SJSA1 (cell line): ENCODE measurements at places on chromosomes 5 and 9. TPM values are rescaled to one million over a fixed set of nuclear protein-coding genes. Genes with fewer than 3 reads are reported as not detected.

- no peak for DNase-seq
These were observed 189.8 kb downstream of the PCSK1 start for GRCh38 chr5:96243203-96243602.

DNA sequence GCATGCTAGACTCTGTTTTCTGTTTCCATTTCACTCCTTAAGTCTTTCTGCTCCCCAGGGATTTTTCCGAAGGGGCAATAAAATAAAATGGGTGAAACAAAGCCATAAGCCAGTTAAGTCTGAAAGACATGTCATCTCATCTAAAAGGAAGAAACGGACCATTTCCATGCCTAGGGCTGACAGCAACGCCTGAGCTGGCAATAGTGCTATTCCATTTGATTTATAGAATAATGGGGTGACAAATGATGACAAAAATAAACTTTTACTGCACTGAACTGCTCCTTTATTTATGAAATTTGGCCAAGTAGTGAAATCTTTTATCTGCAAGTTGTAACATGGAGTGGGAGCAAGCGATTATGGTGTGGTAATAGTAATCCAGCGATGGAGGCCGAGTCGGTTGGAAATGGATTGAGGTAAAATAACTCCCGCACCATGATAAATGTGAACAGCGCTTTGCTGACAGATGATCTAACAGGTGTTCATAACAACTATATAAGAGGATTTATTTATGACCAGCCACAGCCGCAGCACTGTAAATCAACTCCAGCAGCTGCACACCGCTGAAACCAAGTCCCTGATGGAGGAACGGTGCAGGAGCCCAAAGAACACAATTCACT, 219.8 kb upstream of the TBCA start:
- no peak for DNase-seq

- DNase-seq, result no peak
These were observed at the start of gene PPP2R2B for GRCh38 chr5:146878476-146879172. Gene PPP2R2B, minus strand, starts transcription at chr5:146878757.

- peak; percentile 58 for DNase-seq
These were observed 71.8 kb upstream of the CD180 start for GRCh38 chr5:67268231-67269021.

GRCh38 chr9:134068744-134069479, 1.1 kb upstream of the BRD3 start:
- no peak for DNase-seq

DNA sequence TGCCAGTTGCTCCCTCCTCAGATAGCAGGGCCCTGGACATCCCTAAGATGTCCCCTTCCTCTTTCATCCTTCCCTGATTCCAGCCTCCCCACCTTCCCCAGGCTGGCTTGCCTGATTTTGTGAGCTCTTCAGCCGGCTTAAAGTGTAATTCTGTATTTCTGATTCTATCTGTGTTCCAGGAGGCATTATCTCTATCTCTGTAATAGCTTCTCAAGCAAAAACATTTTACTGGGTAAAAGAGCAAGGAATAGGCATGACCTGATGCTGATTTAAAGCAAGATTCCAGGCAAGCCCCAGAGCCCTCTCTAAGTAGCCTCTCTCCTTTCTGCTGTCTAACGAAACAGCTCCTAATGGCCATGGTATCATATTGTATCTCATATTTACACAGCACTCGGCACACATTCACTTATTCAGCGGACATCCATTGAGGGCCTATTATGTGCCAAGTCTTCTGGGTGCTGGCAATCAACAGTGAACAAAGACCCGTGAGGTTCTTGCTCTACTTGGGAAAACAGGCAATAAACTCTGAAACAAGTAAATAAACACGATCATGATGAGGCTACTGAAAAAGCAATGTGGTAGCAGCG, 100.9 kb upstream of the MSX2 start:
- no peak for DNase-seq

GRCh38 chr9:124054582-124055227, 43.1 kb downstream of the LHX2 start:
- peak; percentile 87 for DNase-seq

DNA sequence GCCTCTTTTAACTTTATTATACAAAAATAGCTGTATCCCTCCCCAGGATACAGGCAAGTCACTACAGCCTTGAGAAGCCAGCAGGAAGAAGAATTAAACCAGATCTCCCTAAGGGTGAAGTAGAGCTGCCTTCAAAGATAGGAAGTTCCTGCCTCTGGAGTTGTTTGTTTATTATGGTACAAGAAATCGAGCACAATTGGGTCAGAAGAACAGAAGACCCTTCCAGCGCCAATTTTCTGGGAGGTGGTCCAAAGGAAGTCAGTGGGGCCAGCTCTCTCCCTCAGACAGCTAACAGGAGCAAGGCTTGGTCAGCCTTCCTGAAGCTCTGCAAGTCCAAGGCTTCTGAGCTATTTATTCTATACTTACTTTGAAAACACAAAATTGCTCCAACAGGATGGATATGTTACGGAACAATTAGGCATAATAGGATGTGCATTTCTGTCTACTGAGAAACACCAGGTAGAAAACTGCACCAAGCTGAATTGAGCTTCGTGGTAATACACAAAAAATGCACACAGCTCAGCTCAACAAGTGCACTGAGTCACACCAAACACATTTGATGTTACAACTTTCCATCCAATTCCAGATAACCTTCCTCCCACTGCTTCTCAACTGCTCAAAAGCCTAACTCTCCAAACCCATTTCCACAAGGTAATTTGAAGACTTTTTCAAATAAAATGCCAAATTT, 16.0 kb downstream of the SERINC5 start:
- DNase-seq, result no peak

DNA sequence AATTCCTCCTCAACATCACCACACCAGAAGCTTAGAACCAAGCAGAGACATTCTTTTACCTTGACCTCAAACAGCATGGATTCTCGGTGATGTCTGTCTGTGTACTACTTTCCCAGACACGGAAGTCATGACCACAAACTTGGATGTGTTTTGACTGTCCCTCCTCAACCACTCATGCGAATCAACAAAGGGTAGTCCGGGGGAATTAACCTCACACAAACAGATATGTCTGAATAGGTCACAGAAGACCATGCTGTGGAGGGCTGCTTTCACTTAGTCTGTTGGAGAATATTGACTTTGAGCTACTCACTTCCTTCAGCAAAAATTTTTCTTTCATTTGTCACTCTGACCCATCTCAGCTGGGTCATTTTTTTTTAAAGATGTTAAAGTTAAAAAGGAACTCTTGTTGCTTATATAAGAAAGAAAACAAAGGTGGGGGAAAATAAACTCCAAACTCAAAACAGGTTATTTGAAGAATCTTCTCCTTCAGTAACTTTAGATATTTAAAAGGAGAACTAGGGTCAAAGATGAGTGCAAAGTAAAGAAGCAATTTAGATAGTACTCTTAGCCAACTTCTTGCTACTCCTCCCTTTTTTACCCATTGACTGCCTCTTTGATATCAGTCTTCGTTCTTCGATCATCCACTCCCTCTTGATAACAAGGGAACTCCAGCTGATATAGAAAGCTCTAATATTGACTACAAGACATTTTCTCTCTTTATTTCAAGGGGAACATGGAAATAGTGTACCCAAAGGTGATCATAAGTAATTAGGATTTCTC, 343.4 kb upstream of the CDH6 start:
- no peak for DNase-seq

- no peak for DNase-seq
These were observed 143.5 kb upstream of the DAPK1 start for GRCh38 chr9:87354147-87354546.

- DNase-seq, result no peak
These were observed 218.0 kb downstream of the MLLT3 start for GRCh38 chr9:20404192-20404813.

GRCh38 chr9:101315112-101315450, 69.7 kb downstream of the BAAT start:
- no peak for DNase-seq

DNA sequence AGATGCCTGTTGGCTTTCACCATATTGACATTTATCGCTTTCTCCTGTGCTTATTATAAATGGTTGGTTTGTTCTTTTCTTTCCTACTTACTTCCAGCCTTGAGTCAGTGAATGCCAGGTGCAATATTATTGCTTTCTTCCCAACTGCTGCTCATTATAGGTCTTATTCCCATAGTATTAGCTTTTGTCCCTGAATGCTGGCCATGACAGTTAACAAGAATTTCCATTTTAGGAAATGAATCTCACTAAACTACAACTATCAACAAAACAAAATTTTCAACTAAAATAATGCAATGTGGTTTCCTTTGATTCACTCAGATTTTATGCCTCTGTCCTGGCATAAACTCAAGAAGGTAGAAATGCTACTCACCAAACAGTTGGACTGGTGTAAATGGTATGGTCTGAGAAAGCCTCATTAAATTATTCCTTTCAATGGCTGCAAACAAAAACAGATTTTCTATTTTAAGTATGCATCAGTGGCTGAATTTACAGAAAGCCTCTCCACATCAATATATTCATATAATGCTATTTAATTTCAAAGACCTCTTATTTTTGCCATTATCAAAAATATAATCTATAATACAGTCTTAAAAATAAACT, 145.4 kb downstream of the TRPM6 start:
- DNase-seq, result no peak

- DNase-seq, result no peak
These were observed 167.0 kb upstream of the FBXL17 start for GRCh38 chr5:108548684-108549596.

DNA sequence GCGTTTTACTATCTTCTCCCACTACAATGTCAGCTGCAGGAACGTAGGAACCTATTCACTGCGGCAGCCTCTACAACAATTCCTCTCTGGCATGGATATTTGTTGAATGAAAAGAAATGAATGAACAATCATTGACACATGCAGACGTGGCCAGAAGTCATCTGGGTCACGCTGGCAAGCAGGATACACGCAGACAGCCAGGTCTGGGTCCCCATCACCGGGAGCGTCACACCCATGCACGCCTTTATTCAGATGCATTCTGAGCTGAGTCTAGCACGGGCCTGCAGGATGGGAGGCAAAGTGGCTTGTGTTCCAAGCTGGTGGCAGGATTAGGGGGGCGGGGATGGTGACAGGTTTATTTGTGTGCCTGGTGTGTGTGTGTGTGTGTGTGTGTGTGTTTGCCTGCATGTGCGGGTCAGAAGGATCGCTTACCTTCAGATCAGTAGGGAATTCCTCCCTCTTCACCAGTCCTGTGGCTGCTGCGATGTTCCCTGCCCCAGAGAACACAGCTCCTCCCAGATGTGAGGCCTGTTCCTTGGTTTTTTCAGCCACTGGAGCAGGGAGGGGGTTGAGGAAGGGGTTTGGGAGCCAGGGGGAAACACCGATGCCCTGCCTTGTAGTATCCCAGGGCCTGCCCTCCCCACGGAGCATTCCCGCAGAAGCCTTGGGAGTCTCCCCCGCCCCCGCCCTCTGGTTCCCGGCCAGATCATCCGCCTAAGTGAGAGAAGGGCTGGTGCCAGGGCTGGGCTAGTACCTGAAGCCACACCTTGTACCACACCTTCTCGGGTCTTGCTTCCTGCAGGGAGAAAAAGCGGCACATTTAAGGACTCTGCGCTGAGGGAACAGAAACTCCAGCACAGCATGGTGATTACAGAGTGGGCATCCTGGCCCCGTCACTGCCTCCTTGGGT, 4.1 kb downstream of the SNCB start:
- DNase-seq, result no peak

- DNase-seq, result no peak
These were observed 194.3 kb upstream of the MSX2 start for GRCh38 chr5:174529925-174530681.

DNA sequence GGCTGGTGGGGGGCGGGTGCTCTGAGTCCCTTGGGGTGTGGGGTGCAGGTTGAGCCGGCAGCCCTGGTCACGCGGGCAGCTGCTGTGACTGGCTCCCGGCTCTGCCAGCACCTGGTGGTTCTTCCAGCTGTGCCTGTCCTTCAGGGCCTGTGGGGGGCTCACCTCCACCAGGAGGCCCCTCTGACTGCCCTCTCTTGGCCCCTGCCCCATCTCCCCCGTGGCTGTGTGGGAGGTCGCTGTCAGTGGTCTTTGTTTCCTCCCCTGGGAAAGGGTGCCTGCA, 3.3 kb downstream of the RXRA start:
- DNase-seq, result no peak

GRCh38 chr9:38359689-38360385, 32.7 kb upstream of the ALDH1B1 start:
- no peak for DNase-seq

The TXNDC8 gene
- not detected in 2 replicates for total RNA-seq

The SLC6A3 gene
- not detected in 2 replicates for total RNA-seq

The SPATA31A3 gene
- not detected in 2 replicates for total RNA-seq

The PCDHGA1 gene
- total RNA-seq, result 2.2 and 3.1 TPM in 2 replicates

The SPRY4 gene
- 40.5 and 44.5 TPM in 2 replicates for total RNA-seq

The CCDC192 gene
- not detected in 2 replicates for total RNA-seq
